ENCODE measurements at places on chromosomes 6 and 20.
A peak's percentile ranks its signal among the peaks of the same experiment; 100 is the strongest.

- DNase-seq, result no peak
Observed at GRCh38 chr20:23058240-23058639, 8.8 kb upstream of the THBD start.

DNA sequence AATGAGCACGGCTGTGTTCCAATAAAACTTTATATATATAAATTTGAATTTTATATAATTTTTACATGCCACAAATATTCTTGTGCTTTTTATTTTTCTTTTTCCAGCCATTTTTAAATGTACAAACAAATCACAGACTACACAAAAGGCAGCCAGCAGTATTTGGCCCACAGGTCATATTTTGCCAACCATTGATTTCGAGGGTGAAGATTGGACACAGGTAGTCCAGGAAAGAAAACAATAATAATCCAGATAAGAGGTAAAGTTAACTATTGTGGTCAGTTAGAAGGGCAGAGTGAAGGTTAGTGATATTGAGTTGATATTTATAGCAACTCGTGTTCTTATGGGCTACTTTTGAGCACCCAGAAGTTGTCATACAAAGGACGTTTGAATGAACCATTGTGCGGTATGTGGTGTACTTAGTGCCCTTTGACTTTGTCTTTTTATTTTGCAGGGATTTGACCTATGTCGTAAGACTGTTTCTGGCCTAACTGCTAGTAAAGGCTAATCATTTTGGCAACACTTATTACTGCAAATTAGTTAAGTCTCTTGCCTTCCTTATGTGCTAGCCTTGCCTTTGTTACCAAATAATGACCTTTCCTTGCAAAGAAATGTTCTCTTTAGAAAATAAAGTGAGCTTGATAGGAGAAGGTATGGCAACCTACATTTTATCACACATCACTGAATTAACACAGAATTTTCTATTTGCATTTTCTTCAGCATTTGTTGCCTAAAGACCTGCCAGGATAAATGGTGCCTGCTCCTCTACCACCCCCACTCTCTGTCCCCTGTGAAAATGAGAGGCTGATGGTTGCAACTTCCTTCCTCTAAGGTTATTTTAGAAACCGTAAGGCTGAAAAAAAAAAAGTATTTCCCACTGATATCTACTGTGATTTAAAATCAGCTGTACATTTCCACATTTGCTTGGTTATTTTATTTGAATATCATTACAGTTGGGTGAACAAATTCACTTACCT is 493.9 kb upstream of the SOX4 start:
- DNase-seq, result no peak

DNA sequence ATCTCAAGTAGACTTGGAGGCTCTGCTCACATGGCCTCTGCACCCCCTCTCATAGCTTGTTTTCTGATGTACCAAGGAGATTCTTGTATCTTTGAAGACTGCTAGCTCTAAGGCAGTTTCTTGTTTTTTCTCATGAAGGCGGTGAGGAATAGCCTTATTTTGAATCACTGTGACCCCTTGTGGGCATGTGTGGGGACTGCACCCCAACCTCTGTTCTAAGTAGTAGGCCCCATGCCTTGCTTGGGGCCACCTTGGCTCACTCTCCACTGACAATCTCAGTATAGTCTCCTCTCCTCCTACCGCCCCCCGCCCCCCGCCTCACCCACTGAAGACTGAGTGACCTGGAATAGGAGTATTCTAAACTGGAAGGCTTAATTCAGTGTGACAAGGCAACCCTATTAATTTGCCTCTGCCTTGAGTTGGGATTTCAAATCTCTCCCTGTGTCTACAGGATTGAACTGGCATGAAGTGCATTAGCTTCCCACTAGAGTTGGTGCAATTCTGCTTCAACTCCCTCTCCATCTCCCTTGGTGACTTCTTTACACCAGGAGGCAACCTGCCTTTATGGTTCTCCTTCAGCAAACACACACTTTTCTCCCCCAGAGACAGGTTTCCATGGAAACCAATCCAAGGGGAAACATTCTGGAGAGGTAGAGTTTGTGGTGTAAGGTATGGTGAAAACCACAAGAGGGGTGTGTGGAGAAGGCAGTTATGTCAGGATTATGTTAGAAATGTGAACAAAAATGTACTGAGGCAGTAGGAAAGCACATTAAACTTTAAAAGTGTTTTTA is 75.4 kb upstream of the ECI2 start:
- DNase-seq, result peak; percentile 26

DNA sequence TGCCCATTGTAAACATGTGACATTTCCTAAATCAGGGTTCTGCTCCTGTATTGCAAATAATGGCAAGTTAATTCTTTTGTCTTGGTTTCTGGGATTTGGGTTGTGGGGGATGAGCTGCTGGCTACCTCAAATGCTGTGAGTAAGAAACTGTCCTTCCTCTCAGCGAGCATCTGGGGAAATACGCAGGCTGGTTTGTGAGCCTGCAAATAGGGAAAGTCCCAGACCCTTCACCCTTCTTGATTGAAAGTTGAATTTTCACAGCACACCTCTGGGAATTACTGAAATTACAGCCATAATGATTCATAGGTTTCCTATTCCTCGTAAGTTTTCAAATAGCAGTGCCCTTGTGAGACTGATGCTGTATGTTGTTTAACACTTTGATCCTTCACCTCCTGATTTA is 138.1 kb downstream of the TBXT start:
- DNase-seq, result no peak

DNA sequence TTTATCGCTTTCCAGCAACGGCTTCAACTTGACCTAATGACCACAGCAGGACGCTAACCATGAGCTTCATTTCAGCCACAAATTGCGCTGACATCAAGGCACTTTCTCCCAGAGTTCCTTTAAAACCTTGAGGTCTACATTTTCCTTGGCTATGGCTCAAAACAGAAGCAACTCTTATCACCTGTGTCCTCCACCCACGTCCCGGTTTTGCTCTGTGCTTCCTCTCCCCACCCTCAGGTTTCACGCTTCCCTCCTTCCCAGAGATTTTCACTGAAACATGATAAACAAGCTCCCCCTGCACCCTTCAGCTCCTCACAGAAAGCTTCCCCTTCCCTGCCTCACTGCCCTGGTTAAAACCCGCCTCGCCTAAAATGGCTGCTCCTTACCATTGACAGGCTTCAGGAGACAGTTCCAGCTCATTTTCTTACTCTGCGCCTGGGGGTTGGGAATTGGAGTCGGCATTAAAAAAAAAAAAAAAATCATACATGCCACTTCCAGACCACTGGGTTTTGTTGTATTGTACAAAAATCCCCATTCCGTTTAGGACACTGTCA is 229.5 kb downstream of the UBE3D start:
- DNase-seq, result no peak

DNA sequence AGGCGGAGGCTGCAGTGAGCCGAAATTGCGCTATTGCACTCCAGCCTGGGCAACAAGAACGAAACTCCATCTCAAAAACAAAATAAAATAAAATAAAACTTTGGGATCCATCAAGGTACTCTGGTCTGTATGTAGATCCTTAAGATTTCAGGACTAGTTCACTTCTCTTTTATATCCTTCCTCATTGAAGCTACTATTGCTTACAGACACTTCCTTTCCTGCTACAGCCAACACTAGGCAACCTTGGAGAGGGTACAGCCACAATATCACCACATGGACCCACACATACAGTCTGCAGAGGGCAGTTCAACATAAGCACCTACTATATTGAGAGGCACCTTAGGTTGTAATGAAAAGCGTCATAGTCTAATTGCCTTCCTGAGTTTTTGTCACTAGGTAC is 113.3 kb downstream of the ATXN1 start:
- no peak for DNase-seq

DNA sequence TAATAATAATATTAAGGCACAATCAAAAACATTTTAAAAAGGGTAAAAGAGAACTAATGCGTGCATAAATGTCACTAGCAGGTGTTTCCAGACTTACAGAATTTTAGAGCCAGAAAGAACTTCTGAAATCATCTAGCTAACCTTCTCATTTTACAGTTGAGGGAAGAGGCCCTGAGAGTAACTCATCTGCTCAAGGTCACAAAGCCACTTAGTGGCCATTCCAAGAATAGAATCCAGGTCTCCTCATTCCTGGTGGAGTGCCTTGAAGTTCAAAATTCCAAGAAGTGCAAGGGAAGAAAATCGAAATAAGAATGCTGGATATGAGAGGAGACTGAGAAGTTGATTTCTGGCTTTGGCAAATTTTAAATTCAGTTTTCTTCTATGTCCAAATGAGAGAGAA is 3.2 kb upstream of the KIAA0408 start:
- no peak for DNase-seq

DNA sequence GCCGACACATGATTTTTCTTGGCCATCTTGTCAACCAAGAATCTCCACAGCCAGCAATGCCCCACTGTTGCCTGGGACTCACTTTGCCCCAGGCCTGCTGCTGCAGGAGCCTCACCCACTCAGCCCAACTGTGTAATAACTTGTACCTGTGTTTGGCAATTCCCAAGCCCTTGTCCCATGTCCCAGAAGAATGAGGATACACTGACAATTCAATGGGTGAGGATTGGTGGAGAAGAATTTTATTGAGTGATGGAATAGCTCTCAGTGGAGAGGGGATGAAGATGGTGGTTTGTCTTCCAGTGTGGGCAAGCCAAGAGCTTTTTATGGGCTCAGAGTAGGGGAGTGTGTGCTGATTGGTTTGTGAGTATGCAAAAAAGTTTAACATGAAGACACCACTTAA is 861.9 kb downstream of the TFAP2A start:
- DNase-seq, result no peak

DNA sequence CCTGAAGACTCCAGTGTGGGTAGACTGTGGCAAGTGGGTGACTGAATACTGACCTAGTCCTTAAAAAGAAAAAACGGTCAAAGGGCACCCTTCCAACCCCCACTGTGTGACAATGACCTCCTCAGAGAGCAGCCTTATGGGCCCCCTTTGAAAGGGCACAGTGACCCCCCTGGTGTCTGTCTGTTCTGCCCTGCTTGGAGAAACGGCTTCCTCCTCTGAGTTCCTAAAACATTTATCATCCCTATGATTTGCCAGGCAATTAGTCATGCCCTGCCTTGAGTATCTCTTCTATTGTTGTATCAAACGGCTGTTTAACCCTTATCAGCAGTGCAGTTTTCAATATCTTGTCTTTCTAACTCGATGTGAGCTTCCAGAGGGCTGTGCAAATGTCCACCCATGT is 21.0 kb upstream of the STX16 start:
- no peak for DNase-seq

- DNase-seq, result no peak
Observed at GRCh38 chr6:21138336-21139069, 455.0 kb upstream of the SOX4 start.

GRCh38 chr20:5674176-5674660 is 76.0 kb upstream of the SHLD1 start:
- DNase-seq, result no peak

- DNase-seq, result no peak
Observed at GRCh38 chr6:127058027-127058426, 60.4 kb upstream of the RSPO3 start.

All from NCI-H1930 (cell line).